ENCODE measurements at places on chromosomes 7 and 10. TPM values are rescaled to one million over a fixed set of nuclear protein-coding genes. Genes with fewer than 3 reads are reported as not detected.

MYL10 gene
- not detected for total RNA-seq

CH25H gene
- 3.1 TPM for total RNA-seq

EN2 gene
- total RNA-seq = not detected

CYP3A4 gene
- total RNA-seq = not detected

SPDYE9 gene
- total RNA-seq = not detected

CYP17A1 gene
- not detected for total RNA-seq

TMEM196 gene
- not detected for total RNA-seq

IRF5 gene
- total RNA-seq = 0.17 TPM

GIMAP4 gene
- 408 TPM for total RNA-seq

NCOA4 gene
- 256 TPM for total RNA-seq

INMT gene
- 0.05 TPM for total RNA-seq

KLHDC10 gene
- total RNA-seq = 26.9 TPM

UNCX gene
- total RNA-seq = not detected

TMEM213 gene
- total RNA-seq = not detected

NPFFR1 gene
- total RNA-seq = not detected

LEP gene
- total RNA-seq = not detected

TRIM4 gene
- total RNA-seq = 30.9 TPM

ANKRD30A gene
- total RNA-seq = not detected

KNDC1 gene
- not detected for total RNA-seq

AKR1E2 gene
- total RNA-seq = 9.6 TPM

ASAH2 gene
- under 0.01 TPM for total RNA-seq

SEC61A2 gene
- 12.3 TPM for total RNA-seq

DGKI gene
- total RNA-seq = 3.9 TPM

CYP2C19 gene
- not detected for total RNA-seq

CALML5 gene
- total RNA-seq = not detected

SBDS gene
- 106 TPM for total RNA-seq

HOXA3 gene
- total RNA-seq = 2.4 TPM

C10orf88 gene
- 8.8 TPM for total RNA-seq

PLXDC2 gene
- total RNA-seq = 5.5 TPM

GNGT1 gene
- total RNA-seq = not detected

STEAP4 gene
- total RNA-seq = not detected

ENKUR gene
- total RNA-seq = 0.17 TPM

MRC1 gene
- 156 TPM for total RNA-seq

CCDC71L gene
- total RNA-seq = 99.6 TPM

OR2A1 gene
- total RNA-seq = not detected

LDB3 gene
- total RNA-seq = not detected

SPDYE11 gene
- not detected for total RNA-seq

Data from dermis blood vessel endothelial cell (primary cell).